ENCODE measurements at places on chromosomes 5 and 9.

- DNase-seq: no peak
Measured at GRCh38 chr9:125617087-125617486, 89.9 kb downstream of the MAPKAP1 start.

GRCh38 chr5:161149078-161149477 is 297.1 kb upstream of the ATP10B start:
- no peak for DNase-seq

- DNase-seq: no peak
Measured at GRCh38 chr5:91048073-91048472, 335.0 kb downstream of the ARRDC3 start.

DNA sequence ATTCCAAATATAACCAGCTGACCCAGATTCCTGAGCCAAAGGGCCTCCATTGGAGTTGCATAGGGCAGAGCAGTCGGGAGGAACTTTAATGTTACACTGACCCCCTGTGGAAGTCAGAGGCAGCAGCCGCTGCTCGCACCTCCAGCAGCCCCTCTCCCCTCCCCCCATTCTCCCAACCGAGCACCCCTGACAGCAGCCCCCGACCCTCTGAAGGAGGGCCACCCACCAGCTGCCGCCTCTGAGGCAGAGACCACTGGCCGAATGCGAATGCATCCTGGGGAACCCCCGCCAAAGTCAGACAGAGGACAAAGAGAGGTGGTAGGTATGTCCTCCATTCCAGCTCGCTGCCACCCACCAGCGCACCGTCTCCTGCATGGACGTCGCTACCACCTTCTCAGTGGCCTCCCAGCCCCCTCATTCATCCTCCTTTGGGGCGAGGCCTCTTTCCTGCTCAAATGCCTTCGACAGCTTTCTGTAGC is 231.0 kb downstream of the CDK5RAP2 start:
- no peak for DNase-seq

DNA sequence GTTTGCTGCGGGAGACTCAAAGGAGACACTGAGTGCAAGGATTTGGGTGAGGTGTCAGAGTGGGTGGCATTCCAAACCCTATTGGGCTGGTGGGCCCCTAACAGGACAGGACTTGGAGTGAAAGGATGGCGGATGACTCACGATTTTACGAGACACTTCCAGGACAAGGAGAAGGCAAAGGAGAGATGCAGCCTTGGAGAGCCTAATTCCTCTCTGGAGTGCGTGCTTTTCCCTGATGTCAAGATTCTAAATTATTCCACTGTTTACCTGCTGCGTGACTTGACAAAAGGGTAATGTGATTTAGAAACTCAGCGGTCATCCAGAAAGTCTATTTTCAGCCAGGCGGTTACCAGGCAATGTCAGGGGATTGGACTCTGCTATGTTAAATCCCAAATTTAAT is 41.6 kb upstream of the CD180 start:
- DNase-seq: no peak

DNA sequence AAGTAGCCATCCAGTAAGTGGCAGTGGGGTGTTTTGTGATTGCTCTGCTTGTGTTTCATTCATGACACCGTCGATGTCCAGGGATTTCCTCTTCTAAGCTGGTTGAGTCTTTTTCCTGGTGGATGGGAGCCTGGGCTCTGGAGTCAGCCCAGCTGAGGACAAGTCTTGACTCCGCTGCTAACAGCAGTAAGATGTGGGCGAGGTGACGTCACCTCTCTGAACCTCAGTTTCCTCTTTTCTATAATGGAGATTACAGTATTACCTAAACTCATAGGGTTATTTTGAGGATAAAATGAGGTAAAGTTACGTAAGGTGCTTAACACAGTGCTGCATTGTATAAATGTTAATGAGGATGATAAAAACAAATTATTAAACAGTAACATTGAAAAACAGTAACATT is 21.3 kb downstream of the FGF1 start:
- no peak for DNase-seq

Data from activated naive CD8-positive, alpha-beta T cell treated with anti-CD3 and anti-CD28 coated beads, Interleukin-2, amount 50 U/mL, for 16 hours (primary cell).